ENCODE measurements at places on chromosomes 4 and X.

- DNase-seq: no peak
Measured at GRCh38 chrX:53584891-53585290, 101.6 kb downstream of the HUWE1 start.

DNA sequence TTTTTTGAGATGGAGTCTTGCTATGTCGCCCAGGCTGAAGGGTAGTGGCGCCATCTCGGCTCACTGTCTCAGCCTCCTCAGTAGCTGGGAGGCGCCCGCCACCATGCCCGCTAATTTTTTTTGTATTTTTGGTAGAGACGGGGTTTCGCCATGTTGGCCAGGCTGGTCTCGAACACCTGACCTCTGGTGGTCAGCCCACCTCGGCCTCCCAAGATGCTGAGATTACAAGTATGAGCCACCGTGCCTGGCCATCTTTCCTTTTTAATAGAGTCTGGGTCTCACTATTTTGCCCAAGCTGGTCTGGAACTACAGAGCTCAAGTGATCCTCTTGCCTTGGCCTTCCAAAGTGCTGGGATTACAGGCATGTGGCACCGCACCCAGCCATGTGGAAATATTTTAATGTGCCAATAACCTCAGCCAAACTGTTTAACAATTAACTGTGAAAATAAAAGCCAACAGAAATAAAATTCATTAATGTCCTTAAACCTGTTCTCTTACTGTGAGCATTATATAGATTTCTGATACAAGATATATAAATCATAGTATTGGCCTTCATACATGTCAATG lies 16.3 kb downstream of the PDS5A start:
- DNase-seq: no peak

DNA sequence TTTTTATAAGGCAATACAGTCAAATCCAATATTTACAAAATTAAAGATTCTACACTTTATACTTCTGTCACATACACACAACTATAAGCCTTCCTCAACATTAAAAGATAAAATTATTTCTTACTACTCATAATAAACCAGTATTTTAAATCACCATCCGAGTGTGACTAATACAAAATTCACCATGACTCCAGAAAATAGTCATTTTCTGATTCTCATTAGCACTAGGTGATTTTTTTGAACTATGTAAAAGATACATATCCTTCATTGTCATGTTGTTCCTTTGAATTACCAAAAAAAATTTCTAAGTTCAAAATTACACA lies 646 bp upstream of the SLC7A11 start:
- no peak for DNase-seq

- DNase-seq: no peak
Measured at GRCh38 chrX:70421618-70422017, 1.5 kb upstream of the GDPD2 start.

DNA sequence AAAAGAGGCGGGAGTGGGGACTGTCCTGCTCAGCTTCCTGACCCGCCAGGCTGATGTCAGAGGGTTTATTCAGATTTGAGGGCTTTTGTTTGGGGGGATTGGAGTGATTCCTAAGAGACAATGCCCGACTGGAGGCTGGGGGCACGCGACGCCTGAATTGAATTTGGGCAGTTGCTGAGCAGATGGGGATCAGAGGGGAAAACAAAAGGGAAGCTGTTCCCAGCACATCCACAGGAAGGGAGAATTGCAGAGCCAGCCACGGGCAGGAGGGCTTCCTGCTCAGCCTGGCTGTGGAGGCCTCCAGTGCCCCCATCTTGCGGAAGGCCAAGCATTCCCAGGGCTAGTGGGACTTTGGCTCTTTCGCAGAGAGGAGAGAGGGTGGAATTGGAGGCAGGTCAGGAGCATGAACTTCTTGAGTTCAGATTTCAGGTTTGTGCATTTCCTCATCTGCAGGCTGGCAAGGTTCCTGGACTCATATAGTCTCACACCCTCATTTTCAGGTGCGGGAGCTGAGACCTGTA lies 162.8 kb downstream of the NHS start:
- DNase-seq: no peak

DNA sequence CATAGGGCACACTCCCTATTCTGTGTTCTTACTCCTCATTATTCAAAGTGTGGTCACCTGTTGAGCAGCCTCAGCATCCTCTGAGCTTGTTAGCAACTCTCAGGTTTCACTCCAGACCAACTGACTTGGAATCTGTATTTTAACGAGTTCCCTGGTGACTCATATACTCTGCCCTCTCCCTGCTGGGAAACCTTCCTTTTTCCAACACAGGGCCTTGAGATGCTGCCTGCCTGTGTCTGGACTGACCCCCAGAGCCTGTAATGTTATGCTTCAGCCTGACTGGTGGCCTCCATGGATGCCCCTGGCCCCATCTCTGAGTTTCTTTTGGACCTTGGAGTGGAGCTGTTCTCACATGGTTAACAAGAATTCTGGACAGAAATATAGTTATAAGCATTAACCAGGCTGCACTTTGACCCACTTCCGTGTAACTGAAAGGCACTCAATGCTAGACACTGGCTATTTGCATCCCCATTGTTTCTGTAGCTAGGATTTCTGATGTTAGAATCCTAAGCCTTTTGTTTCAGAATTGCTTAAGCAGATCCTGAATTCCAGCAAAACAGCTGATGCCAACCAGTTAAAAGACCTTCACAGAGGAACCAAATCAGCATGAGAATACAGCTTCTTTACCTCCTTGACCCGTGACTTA lies 262.6 kb downstream of the STIM2 start:
- DNase-seq: peak; percentile 16

DNA sequence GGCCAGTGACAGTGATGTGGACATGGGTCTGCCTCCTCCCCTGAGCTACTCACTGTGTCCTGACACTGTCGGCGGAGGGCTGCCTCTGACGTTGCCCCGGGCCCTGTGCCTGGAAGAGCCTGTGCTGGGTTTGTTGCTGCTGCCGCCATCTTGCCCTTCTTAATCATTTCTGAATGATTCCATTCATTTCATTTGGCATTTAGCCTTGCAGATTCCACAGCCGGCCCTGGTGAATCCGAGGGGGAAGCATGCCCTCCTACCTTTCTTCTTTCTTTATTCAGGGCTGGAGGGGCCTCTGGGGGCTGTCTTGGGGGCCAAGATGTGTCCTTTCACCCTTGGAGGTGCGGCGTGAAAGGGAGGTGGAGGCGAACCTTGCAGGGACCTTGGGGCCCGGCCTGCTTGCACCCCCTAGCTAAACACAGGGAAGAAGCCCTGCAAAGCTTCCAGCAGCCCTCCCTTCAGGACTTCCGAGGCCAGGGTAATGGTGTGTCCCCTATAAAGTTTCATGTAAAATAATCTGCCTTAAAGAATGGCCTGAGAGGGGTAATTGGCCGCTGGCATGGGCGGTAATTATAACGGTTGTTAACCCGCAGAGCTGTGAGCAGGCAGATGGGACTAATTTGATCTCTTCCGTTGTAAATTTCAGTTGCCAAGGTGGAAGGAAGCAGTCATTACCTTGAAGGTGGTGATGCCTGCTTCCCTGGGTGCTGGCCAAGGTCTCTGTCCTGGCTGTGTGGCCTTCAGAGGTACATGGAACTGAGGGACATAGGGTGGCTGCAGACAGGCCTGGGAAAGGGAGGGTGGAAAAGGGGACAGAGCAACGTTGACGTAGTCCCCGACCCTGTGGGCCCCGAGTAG lies 92.3 kb downstream of the PSAPL1 start:
- DNase-seq: no peak

GRCh38 chr4:41750121-41750625 lies 1.6 kb upstream of the PHOX2B start:
- DNase-seq: no peak

- peak; percentile 74 for DNase-seq
Measured at GRCh38 chr4:8176547-8177399, 18.2 kb upstream of the ABLIM2 start.

DNA sequence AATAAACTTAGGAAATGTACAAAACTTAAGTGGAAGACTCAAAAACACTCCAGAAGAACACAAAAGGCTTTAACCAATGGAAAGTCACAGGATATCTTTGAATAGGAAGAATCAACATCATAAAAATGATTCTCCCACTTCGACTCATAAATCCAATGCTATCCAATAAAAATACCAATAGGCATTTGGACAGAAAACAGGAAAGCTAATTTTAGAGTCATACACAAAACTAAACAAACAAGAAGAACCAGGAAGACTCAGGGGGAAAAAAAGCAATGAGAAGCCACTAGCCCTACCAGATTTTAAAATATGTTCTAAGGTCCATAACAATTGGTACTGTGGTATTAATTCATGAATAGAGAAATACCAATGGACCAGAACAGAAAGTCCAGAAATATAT lies 28.2 kb downstream of the SLC9A7 start:
- DNase-seq: no peak

DNA sequence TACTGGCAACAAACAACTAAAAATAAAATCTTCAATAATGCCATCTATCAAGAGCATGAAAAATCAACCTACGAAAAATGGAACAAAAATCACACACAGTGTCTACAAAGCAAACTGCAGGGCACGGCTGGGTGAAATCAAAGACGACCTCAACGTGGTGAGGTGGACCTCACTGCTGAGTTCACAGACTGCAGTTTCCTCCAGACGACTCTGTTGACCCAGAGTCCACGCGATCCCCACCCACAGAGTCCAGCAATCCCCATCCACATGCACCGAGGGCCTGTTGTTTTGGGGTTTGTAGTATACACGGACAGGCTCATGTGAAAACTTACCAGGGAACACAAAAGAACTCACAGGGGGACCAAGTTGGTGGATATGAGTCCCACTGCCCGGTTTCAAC lies 31.1 kb upstream of the GTPBP6 start:
- no peak for DNase-seq

- no peak for DNase-seq
Measured at GRCh38 chr4:38381788-38382187, 282.2 kb upstream of the KLF3 start.

DNA sequence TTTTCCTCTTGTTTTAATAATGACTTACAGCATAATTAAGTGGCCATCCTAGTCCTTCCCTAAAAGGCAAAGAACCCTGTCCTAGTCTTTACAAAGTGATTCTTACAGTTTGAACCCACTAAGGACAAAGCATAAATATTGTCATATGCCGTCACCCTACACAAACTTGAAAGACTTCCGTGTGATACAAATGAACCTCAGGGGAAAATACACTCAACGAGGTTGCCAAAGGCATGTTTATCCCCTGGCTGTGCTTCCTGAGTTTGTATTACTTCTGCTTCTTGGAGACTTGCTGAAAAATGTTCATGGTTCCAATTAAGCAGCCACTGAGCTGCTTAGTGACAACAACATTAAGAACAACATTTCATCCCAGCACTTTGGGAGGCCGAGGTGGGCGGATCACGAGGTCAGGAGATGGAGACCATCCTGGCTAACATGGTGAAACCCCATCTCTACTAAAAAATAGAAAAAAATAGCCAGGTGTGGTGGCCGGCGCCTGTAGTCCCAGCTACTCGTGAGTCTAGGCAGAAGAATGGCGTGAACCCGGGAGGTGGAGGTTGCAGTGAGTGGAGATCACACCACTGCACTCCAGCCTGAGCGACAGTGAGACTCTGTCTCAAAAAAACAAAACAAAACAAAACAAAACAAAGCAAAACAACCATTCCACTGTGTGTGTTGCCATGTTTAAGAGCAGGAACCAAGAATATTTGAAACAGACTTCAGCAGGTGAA lies 16.2 kb downstream of the RASSF6 start:
- DNase-seq: no peak

- DNase-seq: peak; percentile 72
Measured at GRCh38 chrX:7925867-7926472, 1.2 kb downstream of the PNPLA4 start.

GRCh38 chr4:97432551-97432950 lies 710.7 kb downstream of the STPG2 start:
- DNase-seq: peak; percentile 8

GRCh38 chr4:20354120-20354519 lies 102.4 kb downstream of the SLIT2 start:
- no peak for DNase-seq

DNA sequence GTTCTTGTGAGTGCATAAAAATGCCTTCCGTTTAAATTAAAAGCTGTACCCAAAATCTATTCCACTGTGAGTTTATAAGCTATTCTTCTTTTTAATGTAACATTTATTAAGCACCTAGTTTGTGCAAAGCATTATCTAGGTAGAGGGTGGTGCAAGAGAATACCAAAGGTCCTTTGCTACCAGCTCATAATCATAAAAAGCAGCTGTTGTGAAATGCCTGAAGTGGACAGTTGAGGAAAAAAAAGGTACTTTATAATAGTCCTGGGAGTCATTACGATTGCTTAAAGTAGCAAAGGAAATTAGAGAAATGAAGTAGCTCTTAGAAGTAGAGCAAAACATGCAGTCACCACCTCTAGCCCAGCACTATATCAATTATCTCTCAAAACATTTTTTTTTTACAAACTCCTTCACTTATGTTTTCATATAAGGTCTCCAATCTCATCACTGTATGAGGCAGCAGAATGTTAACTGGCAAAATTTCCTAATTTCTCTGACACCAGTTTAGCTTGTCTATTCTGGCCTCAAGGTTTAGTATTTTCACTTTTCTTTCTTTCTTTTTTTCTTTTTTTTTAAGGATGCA lies 2.1 kb downstream of the MBNL3 start:
- DNase-seq: no peak

DNA sequence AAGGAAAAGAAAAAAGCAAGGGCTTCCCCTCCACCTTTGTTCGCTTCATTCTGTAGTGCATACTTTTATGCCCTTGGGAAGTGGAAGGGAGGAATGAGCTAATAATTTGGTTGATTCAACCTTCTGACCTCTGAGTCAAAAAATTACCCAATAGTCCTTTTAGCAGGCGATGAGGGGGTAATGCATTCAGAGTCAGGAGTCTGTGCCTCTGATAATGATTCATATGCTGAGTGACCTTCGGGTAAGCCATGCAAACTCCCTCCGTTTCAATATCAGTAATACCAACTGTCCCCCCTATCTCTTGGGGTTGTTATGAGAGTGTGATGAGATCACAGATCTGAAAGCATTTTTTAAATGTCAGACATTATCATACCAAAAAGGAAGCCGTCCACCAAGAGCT lies 41.6 kb upstream of the ACSL4 start:
- peak; percentile 81 for DNase-seq

DNA sequence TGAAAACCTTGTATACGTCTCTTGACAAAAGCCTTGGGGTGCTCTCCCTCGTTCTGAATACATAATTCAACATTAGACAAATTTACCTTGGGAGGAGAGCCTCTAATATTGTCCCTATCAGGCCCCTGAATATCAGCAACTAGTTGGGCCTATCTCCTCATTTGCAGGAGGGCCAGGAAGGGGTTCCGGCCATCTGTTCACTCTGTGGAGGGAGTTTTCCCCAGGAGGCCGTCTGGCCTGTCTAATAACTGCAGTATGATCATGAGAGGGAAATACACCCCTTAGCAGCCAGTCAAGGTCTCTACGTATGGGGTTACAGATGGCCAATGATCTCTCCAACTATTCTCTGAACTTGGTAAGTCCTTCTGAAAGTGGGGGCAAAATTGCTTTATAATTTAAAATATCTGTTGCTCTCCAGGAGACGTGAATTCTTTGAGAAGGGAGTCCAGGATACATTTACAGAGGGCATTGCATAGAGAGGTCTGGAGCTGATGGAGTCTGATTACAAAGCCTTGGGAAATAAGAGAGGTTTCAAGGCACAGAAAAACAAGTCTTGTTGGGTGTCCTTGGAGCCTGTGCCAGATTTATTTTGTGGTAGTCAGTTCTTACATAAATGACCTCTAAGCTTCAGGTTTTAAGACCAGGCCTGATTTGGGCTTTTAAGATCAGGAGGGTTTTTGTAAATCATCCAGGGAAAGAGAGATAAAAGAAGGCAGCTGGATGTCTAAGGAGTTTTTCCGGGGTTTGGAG lies 48.2 kb upstream of the UXT start:
- no peak for DNase-seq

- DNase-seq: no peak
Measured at GRCh38 chr4:89588421-89588820, 248.5 kb downstream of the SNCA start.

Measured in MCF 10A (cell line).